Cardiac septum (tissue), 1 donor: ENCODE measurements at places on chromosomes 3 and 15. TPM values are rescaled to one million over a fixed set of nuclear protein-coding genes. Genes with fewer than 3 reads are reported as not detected.

DNA sequence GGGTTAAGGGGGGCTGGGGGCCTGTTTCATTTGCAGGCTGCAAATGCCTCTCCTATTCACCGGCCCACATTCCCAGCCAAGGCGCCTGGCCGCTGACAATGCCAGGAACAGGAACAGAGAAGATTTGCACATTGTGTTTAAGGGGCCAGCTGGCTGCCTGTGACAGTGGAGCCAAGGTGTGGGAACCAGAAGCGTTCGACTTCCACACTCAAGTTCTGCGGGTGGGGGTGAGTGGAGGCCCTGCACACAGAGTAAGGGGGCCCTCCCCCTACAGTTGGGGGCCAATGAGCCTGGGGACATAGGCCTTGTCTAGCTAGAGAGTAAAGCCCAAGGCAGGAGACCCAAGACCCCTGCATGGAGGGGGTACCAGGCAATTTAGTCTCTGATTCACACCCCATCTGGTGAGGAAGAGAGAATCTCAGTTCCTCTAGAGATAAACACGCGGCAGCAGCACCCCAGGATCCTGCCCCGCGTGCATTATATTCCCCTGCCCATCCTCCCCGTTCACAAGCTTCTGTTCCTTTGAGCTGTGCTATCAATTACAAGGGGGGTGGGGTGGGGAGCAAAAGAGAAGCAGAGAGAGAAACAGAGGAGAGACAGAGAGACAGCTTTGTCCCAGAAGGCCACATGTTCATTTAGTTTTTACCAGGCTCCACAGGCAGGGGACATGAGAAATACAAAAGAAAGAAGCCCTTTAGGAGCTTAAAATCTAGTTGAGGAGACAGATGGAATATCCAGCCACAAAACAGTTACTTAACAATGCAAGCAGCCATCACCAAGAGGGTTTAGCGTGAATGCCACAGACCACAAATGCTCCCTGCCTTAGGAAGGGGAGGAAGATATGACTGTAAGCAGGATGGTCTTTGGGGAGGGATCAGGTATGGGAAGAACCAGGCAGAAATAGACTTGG, 9.2 kb downstream of the IGDCC3 start:
- peak; percentile 72 for DNase-seq

The CLASP2 gene
- 70.1 TPM for total RNA-seq

DNA sequence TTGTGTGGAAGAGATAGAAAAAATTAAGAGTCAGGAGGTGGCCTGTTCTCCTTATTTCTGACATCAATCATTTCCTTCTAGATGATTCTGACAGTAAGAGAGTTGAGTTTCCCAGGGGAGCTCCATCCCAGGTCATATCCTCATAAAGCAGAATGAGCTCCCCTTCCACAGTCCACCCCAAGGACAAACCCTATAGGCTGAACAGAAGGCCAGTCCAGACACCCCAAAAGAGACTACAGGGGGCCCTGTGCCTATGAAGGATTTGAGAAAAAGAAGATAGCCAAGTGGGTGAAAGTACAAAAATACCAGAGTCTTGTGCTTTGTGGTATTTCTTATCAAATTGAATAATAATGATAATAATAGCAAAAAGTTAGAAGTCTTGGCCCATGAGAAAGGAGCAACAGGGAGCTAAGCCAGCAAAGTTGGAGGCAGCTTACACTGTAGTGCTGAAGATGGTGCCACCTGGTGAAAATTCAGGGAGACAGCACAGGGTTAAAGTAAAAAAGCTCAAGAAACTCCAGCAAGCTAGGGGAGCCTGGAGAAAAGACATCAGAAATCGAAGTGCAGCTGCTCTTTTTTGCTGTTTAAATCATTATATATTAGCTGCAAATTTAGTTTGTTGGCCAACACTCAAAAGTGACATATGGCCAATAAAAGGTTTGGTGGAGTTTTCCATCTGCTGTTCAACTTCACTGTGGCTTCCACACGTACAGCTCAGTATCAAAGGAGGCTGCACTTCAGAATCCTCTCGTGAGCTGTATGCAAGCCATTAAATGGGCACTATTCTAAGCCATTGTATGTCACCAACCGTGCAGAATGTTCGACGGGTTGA, 35.8 kb upstream of the SLC24A5 start:
- DNase-seq, result no peak

DNA sequence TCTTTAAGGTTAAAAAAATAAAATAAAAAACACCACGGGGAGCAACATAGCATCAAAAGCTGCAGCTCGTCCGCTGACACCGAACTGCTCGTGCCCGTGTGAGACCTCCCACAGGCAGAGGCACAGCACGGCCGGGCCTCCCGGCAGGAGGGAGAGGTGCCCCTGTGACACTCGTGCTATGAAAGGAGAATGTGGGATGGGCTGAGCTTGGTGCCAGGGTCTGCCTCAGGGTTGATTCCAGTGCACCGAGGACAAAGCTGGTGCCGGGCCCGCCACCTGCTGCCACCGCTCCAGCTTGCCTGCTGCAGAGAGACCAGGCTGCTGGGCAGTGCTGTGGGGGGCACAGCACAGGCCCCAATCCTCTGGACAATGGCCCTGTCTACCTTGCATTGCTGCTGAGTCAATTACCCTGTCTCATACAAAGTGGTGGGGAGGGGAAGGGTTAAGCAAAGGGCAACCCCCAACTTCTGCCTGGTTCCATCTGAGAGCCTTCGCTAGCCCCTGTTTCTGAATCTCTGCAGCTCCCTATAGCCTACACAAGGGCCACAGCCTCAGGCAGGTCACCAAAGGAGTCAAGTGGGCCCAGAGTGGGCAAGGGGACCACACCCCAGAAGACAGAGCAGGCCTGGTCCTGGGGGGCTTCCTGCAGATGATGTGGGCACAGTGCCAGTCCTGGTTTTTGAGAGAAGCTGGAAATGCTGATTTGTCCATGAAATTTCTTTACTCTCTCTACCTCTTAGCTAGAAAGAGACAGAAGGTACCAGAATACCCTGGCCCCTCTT, 74.0 kb upstream of the SNRPA1 start:
- peak; percentile 76 for DNase-seq

The IGF2BP2 gene
- total RNA-seq, result 18.5 TPM

- DNase-seq, result no peak
These were observed 146.6 kb upstream of the P2RY1 start for GRCh38 chr3:152688313-152688712.
